ENCODE measurements at places on chromosomes 11 and 22.

DNA sequence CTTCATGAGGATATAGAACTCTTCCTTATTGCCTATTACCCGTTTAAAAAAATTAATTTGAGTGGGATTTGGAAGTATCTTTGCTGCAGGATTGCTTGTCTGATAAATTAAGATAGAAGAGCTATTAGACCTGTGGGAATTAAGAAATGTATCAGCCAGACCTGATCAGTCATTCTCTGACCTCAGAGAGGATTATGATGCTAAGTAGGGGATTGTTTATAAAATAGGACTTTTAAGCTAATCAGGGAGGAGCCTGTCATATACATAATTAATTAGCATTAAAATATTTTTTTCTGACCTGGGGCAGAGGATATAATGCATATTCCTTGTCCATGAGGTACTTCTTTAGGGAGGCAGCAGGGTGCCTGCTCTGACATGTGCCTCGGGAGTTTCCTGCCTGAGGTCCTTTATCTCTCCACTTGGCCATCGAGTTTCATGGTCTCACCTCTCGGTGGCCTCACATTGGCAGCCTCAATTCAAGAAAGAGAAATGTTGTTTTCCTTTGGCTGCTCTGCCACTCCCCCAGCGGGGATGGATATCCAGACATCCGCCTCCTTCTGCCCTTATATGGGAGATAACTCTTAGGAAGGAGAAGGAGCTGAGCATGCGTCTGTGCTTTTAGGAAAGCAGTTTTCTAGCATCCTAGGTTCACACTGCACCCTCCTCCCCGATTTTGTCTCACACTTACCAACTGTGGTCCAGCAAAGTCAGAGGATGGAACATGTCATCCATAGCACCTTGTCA lies 41.1 kb downstream of the DIXDC1 start:
- DNase-seq, result no peak

DNA sequence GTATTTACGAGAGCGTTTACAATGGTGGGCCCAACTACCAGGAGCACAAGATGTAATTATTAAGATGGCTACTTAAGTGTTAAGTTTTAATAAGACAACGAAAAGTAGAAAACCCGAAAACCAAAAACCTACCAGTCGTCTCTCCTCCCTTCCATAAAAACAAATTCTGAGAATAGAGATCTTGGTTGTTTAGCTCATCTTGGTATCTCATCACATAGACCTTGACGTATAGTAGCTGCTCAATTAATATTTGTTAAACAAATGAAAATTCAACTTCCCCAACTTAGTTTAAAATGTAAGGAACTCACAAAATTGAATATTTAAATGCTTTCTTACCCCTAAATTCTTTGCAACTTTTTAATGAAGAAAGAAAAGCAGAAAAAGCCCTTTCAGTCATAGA lies 669 bp downstream of the KDM4D start:
- DNase-seq, result no peak

DNA sequence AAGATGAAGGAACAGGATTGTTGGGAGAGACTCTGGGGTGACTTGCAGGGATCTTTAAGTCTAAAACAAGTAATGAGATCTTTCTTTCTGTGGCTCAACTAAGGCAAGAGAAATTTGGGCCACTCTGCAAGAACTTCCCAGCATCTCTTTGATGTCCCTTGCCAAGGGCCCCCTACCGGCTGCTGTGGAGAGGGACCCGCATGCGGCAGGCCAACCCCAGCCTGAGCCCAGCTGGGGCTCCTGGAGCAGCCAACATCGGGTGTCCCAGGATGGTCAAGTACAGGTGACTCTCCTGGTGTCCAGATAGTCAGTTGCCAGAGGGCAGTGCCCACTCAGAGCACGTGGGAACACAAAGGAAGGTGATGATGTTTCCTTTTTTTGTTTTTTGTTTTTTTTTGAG lies 363.2 kb downstream of the TBC1D22A start:
- DNase-seq, result no peak

- no peak for DNase-seq
These were observed 84.3 kb downstream of the ARL14EP start for GRCh38 chr11:30406978-30407762.

GRCh38 chr22:28051787-28052356 lies 132.8 kb upstream of the PITPNB start:
- peak; percentile 43 for DNase-seq

DNA sequence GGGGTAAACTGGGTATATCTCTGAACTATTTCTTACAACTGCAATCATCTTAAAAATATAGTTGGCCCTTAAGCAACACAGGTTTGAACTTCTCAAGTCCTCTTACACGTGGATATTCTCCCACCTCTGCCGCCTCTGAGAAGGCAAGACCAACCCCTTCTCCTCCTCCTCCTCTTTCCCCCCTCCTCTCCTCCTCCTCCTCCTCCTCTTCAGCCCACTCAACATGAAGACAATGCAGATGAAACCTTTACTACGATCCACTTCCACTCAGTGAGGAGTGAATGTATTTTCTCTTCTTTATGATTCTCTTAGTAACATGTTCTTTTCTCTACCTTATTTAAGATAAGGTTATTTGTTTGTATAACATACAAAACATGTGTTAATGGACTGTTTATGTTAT lies 20.0 kb downstream of the SHANK2 start:
- no peak for DNase-seq

- DNase-seq, result no peak
These were observed 40.6 kb downstream of the MPPED2 start for GRCh38 chr11:30545507-30545906.

DNA sequence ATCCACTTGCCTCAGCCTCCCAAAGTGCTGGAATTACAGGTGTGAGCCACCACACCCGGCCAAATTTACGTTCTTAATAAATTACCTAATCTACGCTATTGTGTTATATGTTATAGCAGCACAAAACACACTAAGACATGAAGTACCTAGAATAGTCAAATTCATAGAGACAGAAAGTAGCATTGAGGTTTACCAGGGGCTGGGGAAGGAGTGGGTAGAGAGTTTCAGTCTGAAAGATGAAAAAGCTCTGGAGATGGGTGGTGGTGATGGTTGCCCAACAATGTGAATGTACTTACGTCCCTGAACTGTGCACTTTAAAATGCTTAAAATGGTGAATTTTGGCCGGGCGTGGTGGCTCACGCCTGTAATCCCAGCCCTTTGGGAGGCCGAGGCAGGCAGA lies 65.7 kb upstream of the NUP50 start:
- DNase-seq, result no peak

- peak; percentile 30 for DNase-seq
These were observed 36.4 kb downstream of the NRXN2 start for GRCh38 chr11:64686466-64687170.

GRCh38 chr11:134560066-134560465 lies 148.0 kb upstream of the B3GAT1 start:
- no peak for DNase-seq

GRCh38 chr11:1167256-1167655 lies 9.5 kb downstream of the MUC5AC start:
- no peak for DNase-seq

DNA sequence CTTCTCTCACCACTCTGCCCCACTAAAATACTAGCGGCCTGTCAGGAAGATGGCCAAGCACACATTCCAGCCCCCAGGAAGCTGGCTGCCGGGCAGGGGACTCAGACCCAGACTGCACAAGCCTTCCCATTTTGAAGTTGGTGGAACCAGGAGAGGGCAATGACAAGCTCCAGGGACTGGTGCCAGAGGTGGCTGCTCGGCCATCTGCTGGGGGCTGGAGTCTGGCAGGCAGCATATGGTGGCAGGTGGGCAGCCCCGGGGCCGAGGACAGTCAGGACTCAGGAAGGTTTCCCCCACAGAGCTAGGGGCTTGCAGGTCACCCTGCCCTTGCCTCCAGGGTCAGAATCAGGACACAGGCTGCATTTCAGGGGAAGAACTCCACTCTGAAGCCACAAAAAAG lies 22.6 kb downstream of the KCNJ5 start:
- no peak for DNase-seq

- peak; percentile 95 for DNase-seq
These were observed 5.6 kb upstream of the SH3BP1 start for GRCh38 chr22:37633625-37634416.

GRCh38 chr11:70201882-70202861 lies 924 bp upstream of the FADD start:
- DNase-seq, result peak; percentile 43

DNA sequence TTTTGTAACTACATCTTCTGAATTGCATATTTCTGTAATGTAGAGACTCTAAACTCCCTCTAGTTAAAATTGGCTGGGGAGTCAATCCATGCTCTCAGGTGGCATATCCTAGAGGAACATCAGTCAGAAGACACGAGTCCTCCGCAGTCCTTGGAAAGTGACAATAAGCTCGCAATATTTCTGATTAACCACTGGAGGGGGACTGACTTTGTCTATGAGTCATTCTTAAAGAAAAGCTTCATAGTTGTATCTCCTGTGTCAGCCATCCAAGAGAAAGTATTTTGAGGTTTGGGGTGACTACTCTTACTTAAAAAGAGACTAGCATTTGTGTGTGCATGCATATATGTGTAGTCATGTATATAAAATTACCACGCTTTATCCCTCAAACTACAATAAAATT lies 60.2 kb downstream of the SLN start:
- no peak for DNase-seq

- DNase-seq, result no peak
These were observed 178.9 kb downstream of the GRIK4 start for GRCh38 chr11:120690406-120690805.

Data from inflammatory macrophage treated with lipopolysaccharide for 4 hours (primary cell).